ENCODE measurements at places on chromosomes 1 and 21.

- ATAC-seq, result no peak
Measured at GRCh38 chr1:242005866-242006535, 7.1 kb upstream of the MAP1LC3C start.

- no peak for ATAC-seq
Measured at GRCh38 chr1:167820684-167821355, 93.1 kb downstream of the ADCY10 start.

- no peak for ATAC-seq
Measured at GRCh38 chr1:86753700-86754099, 49.3 kb downstream of the SH3GLB1 start.

DNA sequence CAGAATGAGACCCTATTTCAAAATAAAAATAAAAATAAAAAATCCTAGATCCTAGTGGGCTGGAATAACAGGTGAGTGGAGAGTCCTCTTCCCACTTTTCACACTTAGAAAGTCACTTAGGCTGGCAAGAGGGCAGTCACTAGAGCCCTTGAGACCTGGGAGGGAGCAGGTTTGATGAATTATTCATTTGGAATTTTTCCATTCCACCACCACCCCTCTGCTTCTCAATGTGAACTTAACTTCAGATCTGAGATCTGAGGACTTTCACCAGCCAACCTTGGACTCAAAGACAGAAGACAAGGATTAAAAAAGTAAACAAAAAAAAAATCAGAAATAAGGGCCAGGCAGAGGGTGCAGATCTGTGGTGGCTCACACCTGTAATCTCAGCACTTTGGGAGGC lies 16.5 kb downstream of the AKR7A3 start:
- no peak for ATAC-seq

DNA sequence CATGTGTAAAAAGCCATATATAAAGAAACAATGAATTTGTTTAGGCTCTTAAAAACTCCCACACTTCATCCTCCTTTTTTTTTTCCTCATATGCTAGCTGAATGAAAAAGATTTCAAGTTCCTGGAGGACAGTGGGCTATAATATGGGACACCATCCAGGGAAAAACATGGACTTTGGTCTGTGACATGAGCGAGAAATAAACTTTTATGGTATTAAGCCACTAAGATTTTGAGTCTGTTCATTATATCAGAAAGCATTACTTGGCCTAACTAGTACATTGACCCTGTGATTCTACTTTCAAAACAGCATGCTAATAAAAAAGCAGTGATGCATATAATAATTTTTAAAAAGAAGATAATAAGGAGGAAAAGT lies 392.3 kb upstream of the CAMK1G start:
- no peak for ATAC-seq

- ATAC-seq, result no peak
Measured at GRCh38 chr1:200043336-200043668, 15.8 kb downstream of the NR5A2 start.

- ATAC-seq, result peak; percentile 5
Measured at GRCh38 chr1:94044290-94044790, 76.6 kb downstream of the ABCA4 start.

GRCh38 chr1:119731741-119732430 lies 20.2 kb downstream of the PHGDH start:
- ATAC-seq, result no peak
